Colonic mucosa (tissue), 4 donors: ENCODE measurements at places on chromosomes 2 and 18.
A peak's percentile ranks its signal among the peaks of the same experiment; 100 is the strongest.

DNA sequence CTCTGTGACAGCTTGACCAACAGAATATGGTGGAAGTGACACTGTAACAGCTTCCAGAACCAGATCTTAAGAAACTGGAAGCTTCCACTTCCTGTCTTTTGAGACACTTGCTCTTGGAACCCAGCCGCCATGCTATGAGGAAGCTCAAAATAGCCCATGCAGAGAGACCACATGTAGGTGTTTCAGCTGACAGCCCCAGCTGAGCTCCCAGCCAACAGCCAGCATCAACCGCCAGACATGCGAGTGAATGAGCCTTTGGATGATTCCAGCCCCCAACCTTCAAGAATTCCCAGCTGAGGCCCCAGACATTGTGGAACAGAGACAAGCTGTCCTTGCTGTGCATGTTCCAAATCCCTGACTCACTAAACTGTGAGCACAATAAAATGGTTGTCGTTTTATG is 27.9 kb downstream of the ACVR1 start:
- no peak overlapping the region for H3K27ac ChIP-seq
- H3K36me3 ChIP-seq, result no peaks in the 10 kb centered on the region
- no peak for DNase-seq
- no peak overlapping the region for H3K4me3 ChIP-seq

GRCh38 chr2:157898591-157898996 is 22.5 kb upstream of the ACVR1 start:
- no peaks in the 10 kb centered on the region for H3K36me3 ChIP-seq
- H3K4me3 ChIP-seq, result no peak overlapping the region
- H3K4me1 ChIP-seq, result no peaks in the 10 kb centered on the region
- no peak overlapping the region for H3K27ac ChIP-seq
- H3K27me3 ChIP-seq, result no peaks in the 10 kb centered on the region
- DNase-seq, result no peak

- DNase-seq, result no peak
- H3K27ac ChIP-seq, result no peak overlapping the region
- no peaks in the 10 kb centered on the region for H3K4me1 ChIP-seq
- H3K36me3 ChIP-seq, result no peaks in the 10 kb centered on the region
- H3K27me3 ChIP-seq, result no peaks in the 10 kb centered on the region
- H3K4me3 ChIP-seq, result no peak overlapping the region
These were observed 137.1 kb upstream of the CCDC150 start for GRCh38 chr2:196502386-196502785.

DNA sequence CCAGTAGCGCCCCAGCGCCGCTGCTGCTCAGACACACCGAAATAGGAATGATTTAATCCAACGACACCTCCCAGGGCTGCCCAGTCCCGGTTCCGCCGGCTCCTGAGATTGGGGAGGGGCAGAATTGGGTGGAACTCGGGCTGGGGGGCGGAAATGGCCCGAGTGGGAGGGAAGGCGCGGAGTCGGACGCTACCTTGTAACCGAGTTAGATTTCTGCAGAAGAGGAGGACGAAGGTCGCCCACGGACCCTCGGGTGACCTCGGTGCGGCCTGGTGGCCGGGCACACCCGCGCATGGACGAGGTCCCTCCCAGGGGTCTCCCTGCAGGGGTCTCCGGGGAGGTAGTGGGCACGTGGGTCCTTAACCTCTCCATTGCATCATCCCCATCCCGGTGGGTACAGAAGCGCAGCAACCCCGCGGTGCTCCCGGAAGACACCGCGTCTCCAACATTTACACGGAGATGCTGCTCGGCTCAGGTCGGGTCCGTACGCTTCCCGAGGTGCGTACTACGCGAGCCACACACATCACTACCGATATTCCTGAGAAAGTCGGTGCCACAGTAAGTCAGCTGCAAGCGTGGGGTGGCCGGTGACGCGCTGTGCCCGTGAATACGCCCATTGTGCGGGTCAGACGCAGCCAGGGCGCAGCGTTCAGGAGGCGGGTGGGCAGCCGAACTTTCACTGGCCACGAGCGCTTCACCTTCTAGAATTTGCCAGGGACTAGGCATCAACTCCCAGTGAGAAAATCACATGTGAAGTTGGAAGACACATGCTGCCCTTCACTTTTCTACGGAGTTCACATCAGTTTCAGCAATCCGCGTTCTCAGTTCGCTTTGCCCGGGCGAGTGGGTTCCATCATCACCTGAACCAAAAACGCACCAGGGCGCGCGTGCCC is 3.0 kb downstream of the ZNF516 start:
- H3K27ac ChIP-seq, result peak overlapping the region; percentile 78
- H3K27me3 ChIP-seq, result no peaks in the 10 kb centered on the region
- peak; percentile 56 for DNase-seq

- no peaks in the 10 kb centered on the region for H3K36me3 ChIP-seq
- H3K4me1 ChIP-seq, result no peaks in the 10 kb centered on the region
- no peaks in the 10 kb centered on the region for H3K27me3 ChIP-seq
- no peak overlapping the region for H3K27ac ChIP-seq
- H3K4me3 ChIP-seq, result no peak overlapping the region
These were observed 52.9 kb upstream of the NABP1 start for GRCh38 chr2:191625016-191625415.

GRCh38 chr2:113342650-113343049 is 63.9 kb upstream of the PAX8 start:
- no peaks in the 10 kb centered on the region for H3K4me1 ChIP-seq
- no peak overlapping the region for H3K4me3 ChIP-seq
- H3K27ac ChIP-seq, result no peak overlapping the region
- no peaks in the 10 kb centered on the region for H3K36me3 ChIP-seq

DNA sequence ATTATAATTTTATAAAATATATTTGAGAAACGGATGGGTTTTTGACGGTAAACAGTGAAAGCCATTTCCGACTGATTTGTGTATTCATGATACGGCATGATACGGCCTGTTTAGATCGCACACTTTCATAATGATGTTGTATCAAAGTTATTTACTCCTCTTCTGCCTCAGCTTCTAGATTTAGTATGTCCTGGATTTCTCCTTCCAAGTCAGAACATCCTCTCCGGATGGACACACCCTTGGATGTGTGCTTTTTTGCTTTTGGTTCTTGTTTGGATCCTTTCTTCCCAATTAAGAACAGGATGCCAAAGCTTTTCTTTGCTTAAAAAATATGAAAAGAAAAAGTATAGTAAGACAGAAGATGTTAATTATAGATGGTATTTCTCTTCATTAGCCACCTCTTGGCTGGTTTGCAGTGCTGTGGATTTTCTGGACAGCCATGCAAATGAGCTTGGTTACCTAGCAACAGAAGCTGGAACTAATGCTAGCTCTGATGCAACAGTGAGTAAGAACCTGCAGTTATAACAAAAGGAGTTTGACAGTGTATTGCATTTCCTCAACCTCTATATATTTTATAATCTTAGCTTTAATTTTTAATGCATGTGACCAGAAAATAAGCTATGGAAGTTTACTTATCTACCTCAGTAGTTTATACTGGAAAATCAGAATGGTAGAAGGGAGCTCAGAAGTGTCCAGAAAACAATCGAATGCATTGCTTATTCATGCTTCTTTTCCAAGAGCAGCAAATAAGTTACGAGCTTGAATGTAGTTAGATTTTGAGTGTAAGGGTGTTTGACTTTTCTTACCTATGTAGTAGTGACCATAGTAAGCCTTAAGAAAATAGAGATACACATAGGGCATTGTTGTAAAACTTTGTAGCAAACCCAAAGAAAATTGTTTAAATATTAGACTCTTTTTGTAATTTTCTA is 27.9 kb downstream of the RMND5A start:
- no peak overlapping the region for H3K4me3 ChIP-seq
- H3K27ac ChIP-seq, result peak overlapping the region; percentile 14
- peak; percentile 33 for DNase-seq
- H3K27me3 ChIP-seq, result no peaks in the 10 kb centered on the region
- no peaks in the 10 kb centered on the region for H3K36me3 ChIP-seq

- H3K4me1 ChIP-seq, result no peaks in the 10 kb centered on the region
- H3K4me3 ChIP-seq, result no peak overlapping the region
These were observed 51.4 kb downstream of the LBH start for GRCh38 chr2:30282721-30283120.

GRCh38 chr2:85661139-85661858 is 6.7 kb downstream of the SFTPB start:
- no peak overlapping the region for H3K27ac ChIP-seq
- H3K4me3 ChIP-seq, result no peak overlapping the region
- H3K27me3 ChIP-seq, result no peaks in the 10 kb centered on the region
- no peaks in the 10 kb centered on the region for H3K36me3 ChIP-seq

DNA sequence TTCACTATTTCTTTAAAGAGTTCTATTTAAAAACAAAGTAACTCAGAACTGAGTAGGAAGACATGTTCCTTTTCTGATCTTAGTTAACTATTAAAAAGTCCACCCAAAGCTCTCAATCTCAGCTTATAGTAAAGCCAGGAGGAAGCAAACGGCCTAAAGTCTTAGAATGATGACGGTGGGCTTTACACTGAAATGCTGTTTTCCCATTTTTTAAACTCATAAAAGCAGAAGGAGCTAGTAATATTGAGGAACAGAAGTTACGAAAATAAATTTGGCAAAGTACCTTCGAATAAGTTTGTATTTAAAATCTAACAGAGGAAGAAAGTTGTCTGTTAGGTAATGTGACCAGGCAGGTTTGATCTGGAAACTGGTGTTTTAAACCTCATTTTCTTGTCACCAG is 111.1 kb downstream of the ZNF532 start:
- no peaks in the 10 kb centered on the region for H3K4me1 ChIP-seq
- no peak overlapping the region for H3K4me3 ChIP-seq
- H3K36me3 ChIP-seq, result no peaks in the 10 kb centered on the region
- no peaks in the 10 kb centered on the region for H3K27me3 ChIP-seq
- no peak overlapping the region for H3K27ac ChIP-seq
- no peak for DNase-seq

- H3K27me3 ChIP-seq, result no peaks in the 10 kb centered on the region
- no peak overlapping the region for H3K4me3 ChIP-seq
These were observed 1.1 kb upstream of the KDM3A start for GRCh38 chr2:86439879-86440630.

DNA sequence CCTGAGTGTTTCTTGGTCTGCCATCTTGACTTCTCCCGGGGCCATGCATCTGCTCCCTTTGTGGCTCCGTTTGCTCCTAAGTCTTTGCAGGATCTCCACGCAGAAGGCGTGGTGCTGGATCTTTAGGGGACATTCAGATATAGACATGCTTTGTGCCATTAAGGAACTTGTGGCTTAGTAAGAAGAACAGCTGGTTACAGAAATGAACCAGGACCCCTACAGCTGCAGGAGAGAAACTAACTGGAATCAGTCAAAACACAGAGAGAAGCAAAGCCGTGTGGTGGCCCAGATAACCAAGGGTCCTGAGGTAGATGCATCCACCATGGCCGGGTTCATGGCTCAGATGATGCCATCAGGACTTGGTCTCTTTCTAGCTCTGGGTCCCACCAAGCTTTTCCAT is 97.6 kb downstream of the SH3RF3 start:
- H3K4me1 ChIP-seq, result no peaks in the 10 kb centered on the region
- no peak overlapping the region for H3K27ac ChIP-seq
- DNase-seq, result no peak
- no peak overlapping the region for H3K4me3 ChIP-seq
- H3K36me3 ChIP-seq, result no peaks in the 10 kb centered on the region

- H3K27ac ChIP-seq, result no peak overlapping the region
- H3K4me1 ChIP-seq, result no peaks in the 10 kb centered on the region
- no peaks in the 10 kb centered on the region for H3K27me3 ChIP-seq
- no peak for DNase-seq
- no peaks in the 10 kb centered on the region for H3K36me3 ChIP-seq
- H3K4me3 ChIP-seq, result no peak overlapping the region
These were observed 298.6 kb upstream of the FAM98A start for GRCh38 chr2:33897741-33898140.

DNA sequence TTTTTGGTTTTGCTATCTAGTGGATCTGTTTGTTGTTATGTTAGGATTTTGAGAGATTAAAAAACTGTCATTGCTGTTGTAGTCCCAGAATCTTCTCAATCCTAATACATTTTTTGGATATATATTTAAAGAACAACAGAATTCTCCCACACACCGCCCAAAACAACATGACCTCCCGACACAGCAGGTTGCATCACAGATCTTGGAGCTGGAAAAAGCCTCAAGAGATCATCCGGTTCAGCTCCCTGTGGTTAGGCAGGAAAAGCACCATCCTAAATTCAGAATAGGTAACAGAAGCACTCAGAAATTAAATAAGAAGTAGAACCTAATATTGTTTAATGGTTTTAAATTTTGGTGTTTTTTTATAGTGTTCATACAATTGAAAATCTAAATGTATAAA is 251.4 kb upstream of the STON1 start:
- no peak for DNase-seq
- no peaks in the 10 kb centered on the region for H3K36me3 ChIP-seq
- no peak overlapping the region for H3K4me3 ChIP-seq

GRCh38 chr2:648476-649424 is 28.5 kb downstream of the TMEM18 start:
- no peaks in the 10 kb centered on the region for H3K4me1 ChIP-seq
- no peak overlapping the region for H3K27ac ChIP-seq
- H3K36me3 ChIP-seq, result no peaks in the 10 kb centered on the region
- DNase-seq, result no peak
- no peak overlapping the region for H3K4me3 ChIP-seq

DNA sequence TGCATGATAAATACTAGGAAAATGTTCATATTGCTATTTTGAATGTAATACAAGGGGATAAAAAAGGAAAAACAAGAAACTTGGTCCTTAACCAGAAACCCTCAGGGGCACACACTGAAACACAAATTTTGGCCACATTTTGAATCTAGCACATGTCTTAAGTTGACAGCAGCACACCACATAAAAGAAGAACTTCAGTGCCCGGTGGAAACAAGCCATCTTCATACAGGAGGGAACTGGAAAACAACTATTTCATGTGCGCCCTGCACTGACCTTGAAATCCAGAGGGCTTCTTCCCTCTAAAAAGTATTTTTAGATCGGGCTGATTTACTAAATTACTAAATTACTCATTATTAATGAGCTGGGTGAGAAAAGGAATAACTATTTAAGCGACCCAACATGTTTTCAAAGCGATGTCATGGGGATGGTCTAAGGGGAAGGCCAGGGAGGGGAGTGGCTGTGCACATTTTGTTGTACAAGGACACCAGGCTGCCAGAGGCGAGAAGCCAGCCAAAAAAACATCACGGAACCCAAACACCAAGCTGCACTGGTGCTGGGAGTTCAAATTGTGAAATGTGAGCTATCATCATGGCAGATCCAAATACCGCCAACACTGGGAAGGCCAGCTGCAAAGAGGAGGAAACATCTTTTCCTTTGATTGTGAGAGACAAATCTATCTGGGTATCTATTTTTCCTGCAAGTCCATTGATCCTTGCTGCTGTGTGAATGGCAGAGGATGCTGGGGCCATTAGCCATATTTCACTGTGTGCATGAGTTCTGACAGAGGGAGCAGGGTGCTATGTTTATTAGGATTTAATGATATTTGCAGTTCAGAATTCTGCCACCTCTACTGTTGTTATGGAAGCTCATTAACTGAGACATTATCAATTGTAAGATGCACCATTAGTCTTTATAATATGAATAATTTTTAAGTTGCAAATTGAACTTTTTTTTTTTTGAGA is 150.7 kb upstream of the LMAN1 start:
- no peak for DNase-seq
- no peaks in the 10 kb centered on the region for H3K4me1 ChIP-seq
- H3K27me3 ChIP-seq, result no peaks in the 10 kb centered on the region
- H3K36me3 ChIP-seq, result no peaks in the 10 kb centered on the region
- no peak overlapping the region for H3K4me3 ChIP-seq
- no peak overlapping the region for H3K27ac ChIP-seq

GRCh38 chr2:156896294-156896693 is 361.2 kb upstream of the GALNT5 start:
- no peak overlapping the region for H3K27ac ChIP-seq
- H3K36me3 ChIP-seq, result no peaks in the 10 kb centered on the region
- no peak for DNase-seq
- H3K27me3 ChIP-seq, result no peaks in the 10 kb centered on the region
